Smooth muscle cell of trachea (primary cell): ENCODE measurements at places on chromosomes 1 and 21. TPM values are rescaled to one million over a fixed set of nuclear protein-coding genes. Genes with fewer than 3 reads are reported as not detected.

Gene COL8A2
- 10.8 and 24.3 TPM in 2 replicates for total RNA-seq

Gene SAMD13
- total RNA-seq, result 1.2 and 3.1 TPM in 2 replicates

Gene EDARADD
- total RNA-seq, result under 0.01 TPM in 1 of 2 replicates, not detected in the other

Gene CYP4A11
- total RNA-seq, result not detected in 2 replicates

Gene KCNQ4
- under 0.01 TPM in 2 replicates for total RNA-seq

Gene MED8
- total RNA-seq, result 64.8 and 76.2 TPM in 2 replicates

Gene TRIM63
- 0.15 TPM in 1 of 2 replicates, not detected in the other for total RNA-seq

Gene RAVER2
- 4.6 and 8.1 TPM in 2 replicates for total RNA-seq
